ENCODE measurements at places on chromosomes 2 and 18. TPM values are rescaled to one million over a fixed set of nuclear protein-coding genes. Genes with fewer than 3 reads are reported as not detected.

Gene DCDC2C
- not detected for total RNA-seq

Gene ARHGAP15
- total RNA-seq, result 221 TPM

Gene IL36RN
- not detected for total RNA-seq

GRCh38 chr2:167702227-167702626 is 545.2 kb downstream of the STK39 start:
- H3K36me3 ChIP-seq, result no peaks in the 10 kb centered on the region
- no peaks in the 10 kb centered on the region for H3K27me3 ChIP-seq
- H3K4me1 ChIP-seq, result no peaks in the 10 kb centered on the region
- DNase-seq, result no peak
- no peak overlapping the region for H3K27ac ChIP-seq
- no peak overlapping the region for H3K4me3 ChIP-seq

- DNase-seq, result no peak
- H3K27me3 ChIP-seq, result no peaks in the 10 kb centered on the region
- no peak overlapping the region for H3K4me3 ChIP-seq
- H3K27ac ChIP-seq, result no peak overlapping the region
- no peaks in the 10 kb centered on the region for H3K36me3 ChIP-seq
- H3K4me1 ChIP-seq, result no peaks in the 10 kb centered on the region
These were observed 379.4 kb upstream of the RAB12 start for GRCh38 chr18:8229787-8230186.

GRCh38 chr18:76528477-76529432 is 33.7 kb upstream of the ZNF516 start:
- H3K27me3 ChIP-seq, result peaks cover 32% of the 10 kb centered on the region
- H3K27ac ChIP-seq, result no peak overlapping the region
- H3K36me3 ChIP-seq, result no peaks in the 10 kb centered on the region
- peaks cover 6% of the 10 kb centered on the region for H3K4me1 ChIP-seq
- peak overlapping the region; percentile 3 for H3K4me3 ChIP-seq
